ENCODE measurements at places on chromosomes 3 and 15. TPM values are rescaled to one million over a fixed set of nuclear protein-coding genes. Genes with fewer than 3 reads are reported as not detected.

The CKMT1A gene
- not detected for total RNA-seq

The IQCH gene
- total RNA-seq = 0.98 TPM

- peaks cover 57% of the 10 kb centered on the region for H3K36me3 ChIP-seq
- no peak overlapping the region for H3K4me3 ChIP-seq
- no peak overlapping the region for H3K27ac ChIP-seq
- H3K4me1 ChIP-seq = no peaks in the 10 kb centered on the region
- H3K27me3 ChIP-seq = no peaks in the 10 kb centered on the region
Measured at GRCh38 chr15:67701669-67702068, 123.6 kb upstream of the SKOR1 start.

DNA sequence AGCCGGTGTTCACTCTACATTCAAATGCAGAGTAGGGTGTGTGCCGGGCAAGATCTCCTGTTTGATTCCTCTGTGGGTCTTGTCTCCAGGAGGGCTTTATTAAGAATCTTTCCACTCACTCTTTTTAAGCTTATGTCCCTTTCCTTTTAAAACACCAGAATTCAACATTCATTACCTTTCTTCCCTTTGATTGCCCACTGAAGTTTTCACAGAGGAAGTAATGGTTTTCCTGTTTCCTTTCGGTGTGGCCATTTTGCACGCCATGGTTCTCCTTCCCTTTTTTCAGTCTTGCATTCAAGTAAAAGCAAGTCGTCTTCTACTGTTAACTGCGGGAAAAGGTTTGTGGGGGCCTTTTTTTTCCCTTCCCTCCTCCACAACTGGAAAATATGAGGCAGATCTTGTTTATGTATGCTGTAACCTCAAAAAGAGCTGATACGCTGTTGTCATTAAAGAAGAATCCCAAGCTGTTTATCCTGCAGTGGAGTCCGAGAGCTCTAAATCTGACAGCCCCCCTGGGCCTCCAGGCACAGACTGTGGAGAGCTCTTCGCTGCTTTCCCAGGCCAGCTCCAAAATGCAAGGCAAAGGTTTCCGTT lies 40.5 kb downstream of the FILIP1L start:
- H3K4me3 ChIP-seq = no peak overlapping the region
- H3K4me1 ChIP-seq = peaks cover 6% of the 10 kb centered on the region
- no peaks in the 10 kb centered on the region for H3K27me3 ChIP-seq
- no peak for DNase-seq
- H3K27ac ChIP-seq = peak overlapping the region; percentile 29

The ACKR4 gene
- total RNA-seq = 1.0 TPM

DNA sequence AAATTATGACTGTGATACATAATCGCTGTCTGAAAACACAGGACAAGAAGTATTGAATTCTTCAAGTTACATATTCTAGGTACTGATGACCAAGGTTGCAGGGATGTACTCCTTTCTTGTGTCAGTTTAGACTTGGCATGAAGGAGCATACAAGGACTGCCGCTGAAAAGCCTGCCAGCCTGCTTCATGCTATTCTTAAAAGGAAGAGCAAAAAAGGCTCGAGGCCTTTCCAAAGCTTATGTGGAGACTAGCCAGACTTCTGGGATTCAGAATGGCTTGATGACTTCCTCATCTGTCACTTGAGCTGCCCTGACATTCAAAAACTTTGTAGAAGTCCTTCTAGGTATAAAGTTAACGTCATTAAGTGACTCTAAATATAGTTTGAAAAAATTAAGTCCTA lies 92.0 kb downstream of the CADM2 start:
- H3K4me1 ChIP-seq = no peaks in the 10 kb centered on the region
- DNase-seq = no peak
- H3K4me3 ChIP-seq = no peak overlapping the region
- H3K36me3 ChIP-seq = no peaks in the 10 kb centered on the region
- H3K27me3 ChIP-seq = no peaks in the 10 kb centered on the region

- no peaks in the 10 kb centered on the region for H3K4me1 ChIP-seq
- no peaks in the 10 kb centered on the region for H3K27me3 ChIP-seq
- no peak overlapping the region for H3K27ac ChIP-seq
- no peaks in the 10 kb centered on the region for H3K36me3 ChIP-seq
Measured at GRCh38 chr3:139117136-139117675, 72.5 kb upstream of the PRR23C start.

The ZNF660 gene
- total RNA-seq = 3.3 TPM

The NOX5 gene
- total RNA-seq = 0.21 TPM

- no peak overlapping the region for H3K27ac ChIP-seq
- no peak for DNase-seq
- peaks cover 12% of the 10 kb centered on the region for H3K4me1 ChIP-seq
- H3K4me3 ChIP-seq = no peak overlapping the region
- no peaks in the 10 kb centered on the region for H3K27me3 ChIP-seq
Measured at GRCh38 chr3:11662392-11662990, 18.8 kb upstream of the VGLL4 start.

The OCA2 gene
- 6.5 TPM for total RNA-seq

DNA sequence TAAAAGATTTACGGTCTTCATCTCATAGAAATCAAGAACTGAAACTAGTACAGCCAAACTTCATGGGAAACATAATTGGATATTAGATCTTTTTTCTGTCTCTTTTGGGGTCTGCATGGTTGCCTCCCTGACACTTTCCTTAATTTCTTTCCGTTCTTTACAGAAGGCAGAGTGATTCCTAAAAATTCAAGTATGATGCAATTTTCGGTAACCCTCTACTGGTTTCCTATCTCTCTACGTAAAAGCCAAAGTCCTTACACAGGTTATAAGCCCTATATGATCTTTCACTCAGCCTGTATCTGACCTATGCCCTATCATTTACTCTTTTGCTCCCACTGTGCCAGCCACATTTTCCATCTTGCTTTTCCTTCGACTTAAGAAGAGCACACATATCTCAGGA lies 6.8 kb upstream of the SLITRK3 start:
- H3K27me3 ChIP-seq = peaks cover 23% of the 10 kb centered on the region
- no peak overlapping the region for H3K27ac ChIP-seq
- H3K4me3 ChIP-seq = no peak overlapping the region
- H3K36me3 ChIP-seq = no peaks in the 10 kb centered on the region

- no peak overlapping the region for H3K4me3 ChIP-seq
- DNase-seq = peak; percentile 69
- H3K27ac ChIP-seq = peak overlapping the region; percentile 80
- H3K36me3 ChIP-seq = no peaks in the 10 kb centered on the region
- no peaks in the 10 kb centered on the region for H3K27me3 ChIP-seq
Measured at GRCh38 chr3:126971891-126972351, 11.0 kb upstream of the PLXNA1 start.

All from tibial nerve (tissue), 4 donors.